Femur (tissue), 1 donor: ENCODE measurements at places on chromosomes 3 and 15.
A peak's percentile ranks its signal among the peaks of the same experiment; 100 is the strongest.

- DNase-seq = no peak
These were observed 1028.6 kb downstream of the MCTP2 start for GRCh38 chr15:95259965-95260364.

DNA sequence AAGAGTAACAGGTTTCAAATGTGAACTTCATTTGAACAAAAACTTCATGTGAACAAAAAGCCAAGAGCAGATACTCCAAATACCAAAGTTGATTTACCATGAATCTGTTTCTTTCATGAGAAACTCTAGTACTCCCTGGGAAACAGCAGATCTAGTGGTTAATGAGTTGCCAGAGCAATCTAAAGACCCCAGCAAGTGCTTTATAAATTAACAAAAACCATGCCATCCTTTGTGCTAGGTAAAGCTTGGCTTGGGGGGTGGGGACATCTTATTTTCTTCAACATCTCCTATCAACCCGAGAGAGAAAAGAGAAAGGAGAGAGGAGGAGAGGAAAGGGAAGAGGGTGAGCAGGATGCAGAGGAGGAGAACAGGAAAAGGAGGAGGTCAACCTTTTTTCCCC is 100.7 kb downstream of the TBL1XR1 start:
- no peak for DNase-seq

DNA sequence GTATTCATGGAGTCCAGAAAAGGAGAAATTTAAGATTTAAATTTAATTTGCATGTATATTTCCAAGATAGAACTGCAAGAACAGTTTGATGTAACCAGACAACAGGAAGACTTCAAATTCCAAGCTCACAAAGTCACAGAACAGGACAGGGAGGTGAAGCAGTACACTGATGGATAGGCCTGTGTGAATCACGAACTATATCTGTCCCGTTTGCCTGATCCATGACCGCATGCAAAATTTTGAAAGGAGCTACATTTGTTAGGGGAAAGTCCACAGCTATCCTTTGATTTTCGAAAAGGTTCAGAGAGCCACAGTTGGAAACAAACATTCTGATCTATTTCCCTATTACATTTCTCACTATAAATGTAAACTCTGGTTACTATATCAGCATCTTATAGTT is 79.5 kb upstream of the SLC12A8 start:
- DNase-seq = no peak

DNA sequence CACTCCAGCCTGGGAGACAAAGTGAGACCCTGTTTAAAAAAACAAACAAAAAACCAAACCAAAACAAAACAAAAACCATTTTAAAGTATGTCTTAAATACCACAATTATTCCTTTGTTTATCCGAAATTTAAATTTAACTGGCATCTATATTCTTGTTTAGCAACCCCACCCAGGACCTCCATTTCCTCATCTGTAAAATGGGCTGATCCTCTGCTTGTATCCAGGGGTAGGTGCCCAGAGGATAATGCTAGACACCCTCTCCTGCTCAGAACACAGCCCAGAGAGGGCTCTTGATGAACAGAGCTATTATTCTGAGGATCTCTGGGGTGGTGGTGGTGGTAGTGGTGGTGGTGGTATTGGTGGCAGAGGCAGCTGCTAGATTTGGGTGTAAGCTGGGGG is 9.8 kb downstream of the SH2D7 start:
- no peak for DNase-seq

- no peak for DNase-seq
These were observed 52.7 kb downstream of the LDHAL6B start for GRCh38 chr15:59259137-59259943.

GRCh38 chr3:64055076-64055475 is 31.8 kb upstream of the PSMD6 start:
- no peak for DNase-seq

DNA sequence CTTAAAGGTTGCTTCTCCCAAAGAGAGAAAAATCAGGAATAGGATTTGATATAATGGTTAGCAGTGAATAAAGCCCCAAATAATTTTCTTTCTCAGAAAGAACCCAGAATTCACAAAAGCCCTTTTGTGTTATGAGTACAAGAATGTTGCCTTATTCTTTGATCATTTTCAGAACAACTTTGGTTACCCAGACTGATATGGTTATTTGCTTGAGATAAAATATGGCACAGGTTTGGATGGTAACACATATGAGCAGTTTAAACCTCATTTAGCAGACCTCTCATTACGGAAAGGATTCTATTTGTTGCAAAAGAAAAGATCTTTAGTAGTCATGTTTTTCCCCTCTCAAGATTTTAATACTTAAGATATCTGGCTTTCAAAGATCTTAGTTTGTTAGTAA is 104.8 kb upstream of the MEX3B start:
- no peak for DNase-seq

GRCh38 chr15:84847382-84847781 is 30.2 kb downstream of the ALPK3 start:
- DNase-seq = no peak

- no peak for DNase-seq
These were observed 102.1 kb downstream of the DUT start for GRCh38 chr15:48433226-48433886.

- DNase-seq = no peak
These were observed 342.0 kb upstream of the CTDSPL start for GRCh38 chr3:37519661-37520060.

- DNase-seq = no peak
These were observed 4.8 kb downstream of the LYSMD2 start for GRCh38 chr15:51732646-51733045.

DNA sequence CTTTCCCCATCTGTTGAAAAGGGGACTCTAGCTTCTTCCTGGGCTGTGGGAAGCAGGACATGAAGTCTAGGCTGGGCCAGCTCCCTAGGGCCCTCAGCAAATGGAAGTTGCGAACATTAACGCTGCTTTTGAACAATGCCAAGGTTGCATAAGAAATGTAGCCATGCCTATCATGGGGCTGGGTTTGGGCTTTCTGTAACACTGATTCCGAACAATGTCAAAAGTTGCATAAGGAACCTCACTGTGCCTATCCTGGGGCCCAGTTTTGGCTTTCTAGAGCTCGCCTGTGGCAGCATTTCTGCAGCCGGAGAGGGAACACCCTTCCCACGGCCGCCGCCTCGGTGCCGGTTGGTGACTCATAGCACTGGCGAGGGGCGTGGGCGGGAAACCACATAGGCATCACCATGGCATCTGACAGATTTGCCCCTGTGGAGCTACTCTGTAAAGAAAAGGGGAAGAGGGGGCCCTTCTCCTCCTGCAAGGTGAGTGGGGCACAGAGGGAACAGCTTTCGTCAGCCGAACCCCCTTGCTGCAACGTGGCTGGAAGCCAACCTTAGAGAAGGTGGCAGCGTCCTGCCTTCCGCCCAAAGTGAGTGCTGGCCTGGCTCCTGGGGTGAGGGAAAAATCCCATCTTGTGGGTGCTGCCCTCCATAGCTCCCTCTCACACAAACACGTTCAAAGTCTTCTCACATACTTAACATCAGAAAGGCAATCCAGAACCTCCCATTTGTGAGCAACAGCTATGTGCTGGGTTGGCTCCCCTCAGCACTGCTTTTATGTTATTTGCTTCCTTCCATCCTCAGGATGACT is 46.6 kb upstream of the ATP2B2 start:
- DNase-seq = no peak

- no peak for DNase-seq
These were observed 476.0 kb downstream of the MFSD1 start for GRCh38 chr3:159277814-159278213.

DNA sequence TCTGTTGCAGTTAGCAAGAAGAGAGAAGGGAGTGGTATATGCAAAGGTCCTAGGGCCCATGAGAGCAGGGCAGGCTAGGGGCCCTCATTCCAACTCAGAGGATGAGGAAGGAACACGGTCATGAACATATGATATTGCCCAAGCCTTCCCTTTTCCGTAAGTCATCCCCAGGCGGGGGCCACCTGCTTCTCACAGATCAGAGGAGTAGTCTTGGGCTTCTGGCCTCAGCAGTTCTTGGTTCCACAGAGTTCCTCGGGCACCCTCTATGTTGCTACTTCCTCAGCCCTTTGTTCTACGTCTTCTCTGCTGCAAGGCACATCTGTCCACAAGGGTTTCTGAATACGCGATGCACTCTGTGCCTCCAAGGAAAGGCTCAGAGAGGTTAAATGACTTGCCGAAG is 25.3 kb downstream of the EPHB3 start:
- no peak for DNase-seq

DNA sequence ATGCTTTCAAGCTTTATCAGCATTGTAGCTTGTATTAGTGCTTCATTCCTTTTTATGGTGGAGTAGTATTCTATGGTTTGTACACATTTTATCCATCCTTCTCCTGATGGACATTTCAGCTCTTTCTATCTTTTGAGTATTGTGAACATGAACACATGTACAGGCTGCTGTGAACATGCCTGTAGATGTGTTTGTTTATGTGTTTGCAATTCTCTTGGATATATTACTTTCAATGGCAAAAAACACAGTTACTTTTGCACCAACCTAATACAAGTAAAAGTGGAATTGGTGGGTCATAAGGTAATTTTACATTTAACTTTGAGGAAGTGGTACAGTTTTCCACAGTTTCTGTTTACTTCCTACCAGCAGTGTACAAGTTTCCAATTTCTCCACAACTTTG is 180.4 kb downstream of the FNDC3B start:
- no peak for DNase-seq

GRCh38 chr3:58043933-58044332 is 35.7 kb downstream of the FLNB start:
- no peak for DNase-seq

DNA sequence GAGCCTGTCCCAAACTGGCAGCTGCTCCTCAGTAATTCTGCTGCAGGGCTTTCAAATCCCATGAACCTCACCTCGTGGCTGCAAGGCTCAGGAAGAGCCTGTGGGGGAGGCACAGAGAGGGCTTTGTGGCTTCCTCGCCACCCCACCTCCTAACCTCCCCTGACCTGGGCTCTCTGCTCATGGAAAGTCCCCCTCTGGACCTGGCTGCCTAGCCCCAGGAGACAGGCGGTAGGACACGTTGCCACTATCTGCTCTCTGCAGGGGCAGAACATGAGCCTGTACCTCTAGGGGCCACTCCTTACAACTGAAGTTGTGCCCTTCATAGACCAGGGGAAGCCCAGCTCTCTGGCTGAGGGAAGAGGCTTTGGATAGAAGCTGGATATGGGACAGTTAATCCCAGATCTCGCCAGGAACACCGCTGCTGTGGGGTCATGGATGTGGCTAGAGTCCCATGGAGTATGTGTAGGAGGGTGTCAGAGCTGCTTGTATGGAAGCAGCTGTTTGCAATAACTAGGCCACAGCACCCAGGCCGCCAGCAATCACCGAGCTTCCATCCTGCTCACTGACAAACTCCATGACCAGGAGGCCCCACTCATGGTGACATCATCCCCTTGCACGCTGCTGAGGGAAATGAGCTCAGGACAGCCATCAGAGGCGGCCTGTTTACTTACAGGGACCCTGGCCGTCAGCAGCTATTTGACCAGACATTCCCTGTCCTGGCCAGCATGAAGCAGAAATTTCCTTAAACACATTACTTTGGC is 34.0 kb upstream of the CILP start:
- peak; percentile 82 for DNase-seq

GRCh38 chr3:38507120-38507519 is 11.0 kb downstream of the EXOG start:
- no peak for DNase-seq

- DNase-seq = peak; percentile 7
These were observed 165.2 kb downstream of the GOLGA6L4 start for GRCh38 chr15:84400820-84401219.

DNA sequence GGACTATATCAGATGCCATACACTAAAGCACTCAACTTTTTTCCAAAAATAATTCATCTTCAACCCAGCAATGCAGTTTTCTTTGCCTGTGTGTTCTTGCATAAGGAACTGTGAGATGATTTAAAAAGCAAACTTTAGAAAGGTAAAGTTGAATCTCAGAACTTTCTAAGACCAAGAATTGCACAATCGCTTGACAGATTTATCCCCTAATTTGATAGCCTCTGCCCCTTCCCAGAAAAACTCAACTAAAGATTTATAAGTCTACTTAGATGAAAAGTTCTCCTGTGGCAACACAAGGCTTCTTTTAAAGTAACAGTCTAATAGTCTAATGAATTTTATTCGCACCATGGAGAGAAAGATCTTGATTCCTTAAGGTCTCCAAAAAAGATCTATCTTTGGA is 259.3 kb downstream of the MAGI1 start:
- DNase-seq = no peak

- peak; percentile 69 for DNase-seq
These were observed 69.6 kb downstream of the ASB7 start for GRCh38 chr15:100671858-100672543.

DNA sequence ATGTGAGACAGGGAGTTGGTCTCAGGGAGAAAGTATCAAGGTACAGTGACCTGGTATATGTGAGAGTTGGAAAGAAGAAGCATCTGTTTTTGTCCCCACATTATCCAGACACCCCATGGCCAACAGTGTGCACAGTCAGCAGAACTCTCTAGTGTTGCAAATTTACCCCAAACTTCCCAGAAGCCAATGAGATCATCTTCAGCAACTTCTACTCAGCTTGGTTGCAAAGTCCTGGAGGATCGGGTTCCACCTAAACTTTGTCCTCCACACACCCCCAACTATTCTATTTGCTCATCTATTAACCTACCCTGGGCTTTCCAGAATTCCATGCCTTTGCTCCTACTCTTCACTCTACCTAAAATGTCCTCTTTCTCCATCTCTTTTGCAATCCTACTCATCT is 15.7 kb downstream of the RBSN start:
- no peak for DNase-seq

GRCh38 chr3:10374311-10374710 is 53.4 kb upstream of the SEC13 start:
- DNase-seq = peak; percentile 44

GRCh38 chr3:187855131-187855530 is 109.9 kb upstream of the BCL6 start:
- DNase-seq = no peak

DNA sequence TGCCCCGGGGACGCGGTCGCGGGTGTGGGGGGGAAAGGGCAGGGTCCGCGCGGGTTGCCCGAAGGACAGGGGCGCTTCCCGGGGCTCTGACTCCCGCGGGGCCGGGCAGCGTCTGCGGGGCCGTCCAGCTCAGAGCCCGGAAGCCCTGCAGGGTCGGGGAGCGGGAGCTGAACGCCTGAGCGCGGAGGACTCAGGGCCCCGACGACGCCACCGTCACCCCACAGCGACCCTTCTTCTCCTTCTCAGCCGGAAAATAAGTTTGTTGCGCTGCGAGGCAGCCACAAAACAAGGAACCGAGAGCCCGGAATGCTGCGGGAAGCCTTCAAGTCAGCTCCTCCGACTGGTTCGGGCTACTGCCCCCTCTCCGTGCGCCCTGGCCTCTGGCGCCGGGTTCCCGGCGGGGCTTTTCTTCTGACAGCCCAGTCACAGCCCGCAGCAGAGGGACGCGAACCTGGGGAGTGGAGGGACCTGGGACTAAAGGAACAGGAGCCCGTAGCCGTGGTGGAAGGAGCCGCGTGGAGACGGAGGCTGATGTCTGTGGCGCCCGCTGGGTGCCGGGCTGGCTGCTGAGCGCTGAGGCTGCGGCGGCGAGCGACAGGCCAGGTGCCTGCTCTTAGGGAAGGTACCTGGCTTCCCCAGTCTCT is 484 bp downstream of the CNTN4 start:
- DNase-seq = peak; percentile 47

- DNase-seq = no peak
These were observed 88.9 kb upstream of the CCNL1 start for GRCh38 chr3:157248590-157249422.

- no peak for DNase-seq
These were observed 990 bp upstream of the ZNF148 start for GRCh38 chr3:125375950-125376679.

- no peak for DNase-seq
These were observed 2.6 kb downstream of the ARID3B start for GRCh38 chr15:74543583-74543982.
